Muscle of arm (tissue), 14 donors: ENCODE measurements at places on chromosomes 3 and 15. TPM values are rescaled to one million over a fixed set of nuclear protein-coding genes. Genes with fewer than 3 reads are reported as not detected.

DNA sequence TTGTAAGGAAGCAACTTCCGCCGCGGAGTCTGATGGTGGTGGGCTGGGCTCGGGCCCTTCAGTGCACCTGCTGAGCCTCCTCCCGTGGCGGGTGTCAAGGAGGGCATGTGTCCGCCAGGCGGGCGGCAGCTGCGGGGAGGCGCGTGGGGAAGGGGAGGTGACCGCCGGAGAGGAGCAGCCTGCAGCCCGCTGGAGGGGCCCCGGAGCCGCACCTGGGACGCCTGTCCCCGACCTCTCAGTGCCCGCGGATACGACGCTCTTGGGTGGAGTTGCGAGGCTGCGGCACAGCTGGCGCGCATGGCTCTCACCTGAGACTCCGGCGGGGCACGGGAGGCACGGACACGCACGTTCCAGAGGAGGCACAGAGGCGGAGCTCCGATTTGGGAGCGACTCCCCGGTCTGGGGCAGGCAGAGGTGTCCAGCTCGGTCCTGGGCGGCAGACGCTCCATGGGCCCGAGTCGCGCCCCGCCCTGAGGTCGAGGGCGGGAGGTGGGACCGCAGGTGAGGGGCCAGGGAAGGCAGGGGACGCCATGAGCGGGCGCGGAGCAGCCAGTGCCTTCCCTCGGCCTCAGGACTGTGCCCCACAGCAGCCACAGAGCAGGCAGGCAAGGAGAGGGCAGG is 50.2 kb upstream of the PRR20G start:
- no peak for DNase-seq

GRCh38 chr15:64146520-64146884 is 5.0 kb upstream of the SNX22 start:
- DNase-seq = no peak

The BOC gene
- polyA plus RNA-seq = 40.8 TPM

DNA sequence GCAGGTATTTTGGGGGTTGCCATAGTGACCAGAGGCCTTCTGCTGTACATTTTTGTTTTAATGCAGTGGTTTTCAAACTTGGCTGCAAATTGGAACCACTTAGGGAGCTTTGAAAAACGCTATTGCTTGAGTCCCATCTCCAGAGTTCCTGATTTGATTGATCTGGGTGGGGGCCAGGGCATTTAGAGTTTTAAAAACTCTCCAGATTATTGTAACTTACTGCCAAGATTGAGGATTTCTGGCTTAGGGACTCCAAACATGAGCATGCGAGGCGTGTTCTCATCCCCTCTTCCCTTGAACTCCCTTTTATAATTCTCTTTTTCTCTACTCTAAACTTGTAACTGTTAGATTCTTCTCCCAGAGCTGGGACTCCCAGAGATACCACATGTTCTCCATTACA is 340.8 kb upstream of the SUCLG2 start:
- peak; percentile 45 for DNase-seq

DNA sequence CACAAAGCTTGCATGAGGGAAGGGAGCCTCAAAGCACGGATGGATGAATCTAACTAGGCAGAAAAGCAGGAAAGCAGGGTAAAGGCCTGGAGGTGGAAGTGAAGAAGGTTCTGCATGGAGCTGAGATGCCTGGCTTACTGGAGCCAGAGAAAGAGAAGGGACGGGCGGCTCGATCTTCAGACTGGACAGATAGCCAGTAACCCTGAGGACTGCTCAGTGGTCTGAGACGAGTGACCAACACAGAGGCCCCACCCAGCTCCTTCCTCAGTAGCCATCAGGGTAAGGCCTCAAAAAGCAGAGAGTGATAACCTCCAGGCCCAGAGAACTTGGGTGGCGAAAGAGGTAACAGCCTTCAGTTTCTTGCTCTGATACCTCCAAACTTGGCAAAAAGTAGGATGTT is 6.4 kb downstream of the CLN6 start:
- no peak for DNase-seq

- peak; percentile 85 for DNase-seq
Measured at GRCh38 chr15:90883976-90884718, at the start of gene FES. Gene FES (plus strand): TSS chr15:90884504. CDS start chr15:90885046, 542 bp downstream.

The C3orf20 gene
- polyA plus RNA-seq = 0.36 TPM
